NT2/D1 (cell line): ENCODE measurements at places on chromosomes 5 and 9.

DNA sequence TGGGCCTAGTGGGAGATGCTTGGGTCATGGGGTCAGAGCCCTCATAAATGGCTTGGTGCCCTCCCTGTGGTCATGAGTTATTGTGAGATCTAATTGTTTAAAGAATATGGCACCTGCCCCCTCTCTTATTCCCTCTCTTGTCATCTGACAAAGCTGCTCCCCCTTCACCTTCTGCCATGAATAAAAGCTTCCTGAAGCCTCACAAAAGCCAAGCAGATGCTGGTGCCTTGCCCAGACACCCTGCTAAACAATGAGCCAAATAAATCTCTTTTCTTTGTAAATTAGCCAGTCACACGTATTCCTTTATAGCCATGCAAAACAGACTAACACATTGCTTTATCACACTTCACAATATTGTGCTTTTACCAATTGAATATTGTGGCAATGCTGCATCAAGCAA lies 82.8 kb upstream of the PDE4D start:
- DNase-seq: no peak

DNA sequence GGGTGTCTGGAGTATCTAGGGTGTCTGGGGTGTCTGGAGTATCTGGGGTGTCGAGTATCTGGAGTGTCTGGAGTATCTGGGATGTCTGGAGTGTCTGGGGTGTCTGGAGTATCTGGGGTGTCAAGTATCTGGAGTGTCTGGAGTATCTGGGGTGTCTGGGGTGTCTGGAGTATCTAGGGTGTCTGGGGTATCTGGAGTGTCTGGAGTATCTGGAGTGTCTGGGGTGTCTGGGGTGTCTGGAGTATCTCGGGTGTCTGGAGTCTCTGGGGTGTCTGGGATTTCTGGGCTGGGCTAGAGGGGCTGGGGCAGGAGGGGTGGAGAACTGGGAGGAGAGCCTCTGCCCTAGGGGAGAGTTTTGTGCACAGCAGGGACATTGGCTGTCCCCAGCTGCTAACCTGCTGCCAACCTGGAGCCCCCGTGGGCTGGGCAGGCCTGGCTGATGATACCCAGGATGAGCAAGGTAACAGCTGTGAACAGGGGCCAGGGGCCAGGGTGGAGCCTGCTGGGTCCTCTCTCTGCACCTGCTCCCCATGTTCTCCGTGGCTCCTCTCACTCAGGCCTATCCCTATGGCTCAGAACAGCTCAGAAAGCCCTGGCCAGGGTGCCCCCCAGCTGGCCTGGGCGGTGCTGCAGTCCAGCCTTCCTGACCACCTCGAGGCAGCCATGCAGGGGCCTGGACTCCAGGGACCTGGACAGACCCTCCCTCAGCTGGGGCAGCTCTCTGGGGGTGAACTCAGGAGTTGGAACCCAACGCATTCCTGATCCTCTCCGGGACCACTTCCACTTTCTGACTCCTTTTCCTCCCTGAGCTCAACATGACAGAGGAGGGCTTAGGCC lies 29.9 kb downstream of the LHX3 start:
- no peak for DNase-seq

DNA sequence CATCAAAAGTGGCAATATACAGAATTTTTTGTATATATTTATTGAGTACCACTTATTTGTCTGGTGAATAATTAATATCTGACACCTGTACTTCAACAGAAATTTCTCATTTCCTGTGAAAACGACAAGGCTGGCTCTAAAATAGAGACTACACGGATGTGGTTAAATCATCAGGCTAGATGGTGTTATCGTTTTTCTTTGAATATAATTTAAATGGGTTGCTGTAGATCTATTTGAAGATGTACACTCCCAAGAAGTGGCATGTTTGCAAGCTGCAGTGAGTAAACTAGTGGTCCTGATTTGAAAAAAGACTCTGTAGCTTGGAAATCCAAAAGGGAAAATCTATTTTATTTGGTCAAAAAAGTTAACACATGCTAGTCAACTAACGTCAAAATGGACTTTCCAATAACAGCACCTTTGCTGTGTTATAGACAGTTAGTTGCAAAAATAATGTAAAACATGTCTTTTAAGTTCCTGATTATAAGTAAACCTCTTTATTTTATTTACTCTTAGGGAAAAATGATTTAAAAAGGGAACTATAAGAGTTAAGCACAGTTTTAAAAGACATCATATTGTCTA lies 13.8 kb downstream of the ST8SIA4 start:
- DNase-seq: no peak

DNA sequence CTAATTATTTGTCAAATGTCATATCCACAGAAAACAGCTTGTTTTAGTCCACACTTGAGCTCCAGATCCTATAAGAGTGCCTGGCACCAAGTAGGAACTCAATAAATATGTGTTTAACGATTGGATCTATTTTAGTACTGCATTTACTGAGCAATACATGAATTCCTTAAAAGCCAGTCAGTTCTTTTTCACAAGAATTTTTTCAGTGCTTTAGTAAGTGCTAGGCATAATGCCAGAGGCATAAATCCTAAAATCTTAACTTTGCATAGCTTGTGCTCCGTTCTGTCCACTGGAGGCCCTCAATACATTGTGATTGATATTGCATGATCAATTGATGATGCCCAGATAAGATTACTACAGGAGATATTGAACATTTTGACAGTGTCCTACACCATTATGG lies 67.3 kb upstream of the PCSK5 start:
- no peak for DNase-seq

DNA sequence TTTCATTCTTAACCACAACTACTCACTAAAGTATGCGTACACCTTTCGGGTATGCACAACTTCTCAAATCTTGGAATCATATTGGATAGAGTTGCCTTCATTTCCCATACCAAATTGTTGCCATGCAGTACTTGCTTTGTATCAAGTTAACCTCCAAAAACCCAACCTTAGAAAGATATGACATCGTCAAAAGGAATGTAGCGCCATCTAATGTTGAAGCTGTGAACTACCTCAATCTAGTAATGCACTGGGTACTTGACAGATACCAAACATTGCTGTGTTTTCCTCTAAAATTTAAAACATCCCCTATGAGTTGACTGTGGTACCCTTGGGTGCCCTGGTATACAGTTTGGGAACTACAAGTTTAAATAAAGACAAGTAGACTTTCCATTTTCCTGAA lies 318.4 kb downstream of the ARL15 start:
- DNase-seq: no peak

GRCh38 chr5:60568646-60569045 lies 131.3 kb downstream of the DEPDC1B start:
- no peak for DNase-seq

DNA sequence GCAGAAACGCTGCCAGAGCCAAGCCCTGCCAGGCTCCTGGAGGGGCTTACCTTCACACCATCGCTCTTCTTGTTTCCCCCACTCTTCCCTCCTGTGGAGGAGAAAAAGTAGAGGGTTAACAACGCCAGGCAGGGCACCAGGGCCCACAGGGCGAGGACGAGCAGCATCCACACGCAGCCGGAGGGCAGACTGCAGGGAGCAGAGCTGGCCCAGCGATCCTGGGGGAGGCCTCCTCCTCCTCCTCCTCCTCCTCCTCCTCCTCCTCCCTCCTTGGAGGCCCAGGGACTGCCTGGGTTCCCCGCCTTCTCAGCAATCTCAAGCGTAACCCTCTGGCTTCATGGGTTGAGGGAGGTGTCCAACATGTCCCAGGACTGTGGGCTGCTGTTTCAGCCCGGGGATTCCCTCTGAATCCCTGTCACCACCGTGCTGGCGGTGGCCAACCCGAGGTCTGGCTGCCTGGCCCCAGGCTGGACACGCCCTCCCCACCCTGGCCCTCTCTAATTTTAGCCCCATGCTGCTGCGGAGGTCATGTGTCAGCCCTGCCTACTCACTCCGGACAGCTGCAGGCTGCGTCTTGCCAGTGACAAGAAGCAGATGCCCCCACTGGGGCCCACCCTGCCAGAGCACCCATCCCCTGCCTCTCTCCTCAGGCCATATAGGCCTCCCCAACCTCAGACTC lies 44.3 kb downstream of the CAMK2A start:
- DNase-seq: no peak

GRCh38 chr5:7873216-7873615 lies 4.3 kb downstream of the MTRR start:
- DNase-seq: no peak

DNA sequence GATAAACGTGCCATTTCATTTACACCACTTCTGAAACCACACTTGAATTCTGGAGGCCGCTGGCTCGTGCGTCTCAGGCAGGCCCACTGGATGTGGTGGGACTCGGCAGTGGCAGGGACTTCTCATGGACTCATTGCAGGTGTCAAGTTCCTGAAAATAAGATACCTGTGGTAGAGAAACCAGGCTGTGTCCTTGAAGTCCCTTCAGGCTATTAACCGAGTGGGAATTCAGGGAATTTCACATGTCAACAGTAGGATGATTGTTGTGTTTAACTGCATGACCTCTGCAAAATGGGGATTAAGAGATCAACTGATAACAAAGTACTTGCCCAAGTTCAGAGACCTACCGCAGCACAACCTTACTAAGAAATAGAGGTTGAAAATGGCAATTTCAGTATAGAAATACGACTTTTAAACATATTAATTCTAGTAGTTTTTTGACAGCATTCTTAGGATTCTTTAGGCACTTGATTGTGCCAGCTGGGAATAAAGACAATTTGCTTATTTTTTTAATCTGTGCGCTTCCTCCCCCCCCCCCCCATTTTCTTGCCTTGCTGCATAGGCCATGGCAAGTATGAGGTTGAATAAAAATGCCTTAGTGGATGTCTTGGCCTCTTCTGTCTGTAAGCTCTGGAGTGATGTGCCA lies 26.8 kb downstream of the TRIP13 start:
- DNase-seq: peak; percentile 28
